Spleen (tissue), 13 donors: ENCODE measurements at places on chromosomes 3 and 15.

- peak; percentile 41 for DNase-seq
Measured at GRCh38 chr3:14539384-14539741, 779 bp downstream of the GRIP2 start.

DNA sequence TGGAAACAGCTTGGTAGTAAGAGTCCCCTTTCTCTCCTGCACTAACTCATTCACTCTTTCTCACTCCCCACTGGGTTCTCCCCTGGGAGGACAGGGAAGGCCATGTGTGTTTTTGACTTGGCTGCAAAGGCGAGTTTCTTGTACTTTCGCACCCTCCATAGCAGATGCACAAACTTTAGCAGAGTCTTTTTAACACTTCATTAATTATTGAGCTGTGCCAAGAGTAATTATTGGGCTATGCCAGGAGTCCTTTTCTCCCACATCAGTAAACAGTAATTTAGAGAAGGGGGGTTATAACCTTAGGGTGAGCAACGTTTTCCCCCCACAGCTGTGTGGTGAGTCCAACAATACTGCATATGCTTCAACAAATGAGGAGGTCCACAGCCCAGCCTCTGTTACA lies 224.4 kb upstream of the ATP11B start:
- no peak for DNase-seq

GRCh38 chr3:133412183-133413132 lies 12.6 kb downstream of the BFSP2 start:
- no peak for DNase-seq

GRCh38 chr15:54772663-54773062 lies 424.1 kb downstream of the RSL24D1 start:
- no peak for DNase-seq

DNA sequence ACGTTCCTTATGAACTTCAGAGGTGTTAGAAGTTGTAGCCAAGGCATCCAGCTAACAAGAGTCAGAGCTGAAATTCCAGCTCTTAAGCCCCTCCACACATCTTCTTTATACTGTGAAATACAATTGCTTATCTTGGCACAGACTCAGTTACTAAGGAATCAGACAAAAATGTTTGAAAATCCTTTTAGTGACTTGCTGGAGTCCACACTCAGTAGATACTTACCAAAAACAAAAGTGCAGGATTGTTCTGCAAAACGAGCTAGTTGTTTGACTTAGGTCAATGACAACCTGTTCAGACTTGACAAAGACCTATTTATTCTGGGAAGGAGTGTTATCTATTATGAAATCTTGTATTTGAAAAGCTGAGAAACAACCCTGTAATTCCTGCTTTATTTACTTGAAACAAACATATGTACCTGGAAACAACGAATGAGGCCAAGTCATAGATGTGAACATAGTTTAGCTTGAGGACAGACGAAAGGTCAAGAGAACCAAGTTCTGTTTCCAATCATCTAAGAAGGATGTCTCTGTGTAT lies 38.5 kb downstream of the B3GNT5 start:
- DNase-seq, result no peak

- DNase-seq, result no peak
Measured at GRCh38 chr3:22634433-22634832, 568.7 kb upstream of the UBE2E2 start.

DNA sequence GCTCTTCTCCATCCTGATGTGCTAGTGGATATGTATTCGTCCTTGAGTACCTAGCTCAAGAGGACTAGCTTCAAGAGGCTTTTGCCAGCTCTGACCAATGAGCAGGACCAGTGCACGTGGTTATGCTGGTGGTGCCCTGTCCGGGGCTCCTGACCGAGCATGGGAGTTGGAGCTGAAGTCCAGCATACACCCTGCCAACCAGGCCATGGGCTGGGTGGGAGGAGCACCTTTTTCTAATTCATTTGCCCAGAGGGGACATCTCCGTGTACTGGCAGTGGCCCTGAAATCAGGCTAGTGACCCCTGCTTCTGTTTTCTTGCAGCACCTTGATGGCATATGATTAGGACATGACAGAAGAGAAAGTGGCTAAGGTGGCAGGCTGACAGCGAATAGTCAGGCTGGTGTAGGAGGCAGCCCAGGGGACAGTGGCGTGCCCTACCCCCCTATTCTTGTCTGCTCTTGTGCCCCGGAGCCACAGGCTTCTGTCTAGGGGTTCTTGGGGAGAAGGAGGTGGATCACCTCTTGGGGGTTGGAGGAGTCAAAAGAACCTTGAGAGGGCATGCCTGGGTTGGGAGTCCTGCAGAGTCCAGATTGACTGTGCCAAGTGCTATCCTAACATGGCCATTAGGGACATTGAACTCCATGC lies 16.5 kb downstream of the PODXL2 start:
- no peak for DNase-seq

GRCh38 chr3:103218793-103219192 lies 784.0 kb downstream of the ZPLD1 start:
- DNase-seq, result no peak

DNA sequence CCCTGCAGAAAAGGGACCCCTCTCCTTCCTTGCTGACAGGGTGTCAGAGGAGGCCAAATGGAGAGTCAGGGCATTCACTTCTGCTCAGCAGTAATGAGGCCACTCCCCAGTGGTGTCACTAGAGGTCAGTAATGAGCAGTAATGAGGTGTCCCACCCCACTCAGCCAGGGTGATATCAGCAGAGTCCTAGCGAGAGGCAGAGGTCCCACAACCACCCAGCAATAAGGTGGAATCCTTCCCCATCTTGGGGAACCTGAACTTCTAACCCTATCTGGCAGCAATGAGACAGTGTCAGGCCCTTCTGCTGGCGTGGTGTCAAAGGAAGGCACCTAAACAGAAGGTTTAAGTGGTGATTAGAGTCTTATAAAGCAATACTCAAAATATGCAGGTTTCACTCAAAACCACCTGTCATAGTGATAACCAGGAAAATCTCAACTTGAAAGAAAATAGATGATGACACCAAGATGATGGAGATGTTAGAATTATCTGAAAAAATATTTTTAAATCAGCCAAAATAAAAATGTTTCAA lies 12.9 kb downstream of the OCA2 start:
- peak; percentile 72 for DNase-seq

DNA sequence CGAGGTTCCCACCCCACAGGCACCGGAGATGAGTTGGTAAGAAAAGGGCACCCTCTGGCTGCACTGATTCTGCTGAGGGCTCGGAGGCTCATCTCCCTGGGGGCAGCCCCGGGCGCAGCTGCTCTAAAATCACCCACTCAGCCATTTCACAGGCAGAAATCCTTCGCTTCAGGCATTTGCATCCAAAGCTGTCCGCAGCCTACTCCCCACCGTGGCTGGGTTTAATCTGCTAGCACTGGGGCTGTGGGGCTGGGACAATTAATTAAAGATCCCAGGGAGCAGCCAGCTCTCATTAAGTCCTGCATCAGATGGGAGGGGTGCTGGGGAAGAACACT lies 104.3 kb upstream of the PRR20G start:
- DNase-seq, result peak; percentile 41

- no peak for DNase-seq
Measured at GRCh38 chr15:48859426-48859825, 18.5 kb upstream of the EID1 start.

DNA sequence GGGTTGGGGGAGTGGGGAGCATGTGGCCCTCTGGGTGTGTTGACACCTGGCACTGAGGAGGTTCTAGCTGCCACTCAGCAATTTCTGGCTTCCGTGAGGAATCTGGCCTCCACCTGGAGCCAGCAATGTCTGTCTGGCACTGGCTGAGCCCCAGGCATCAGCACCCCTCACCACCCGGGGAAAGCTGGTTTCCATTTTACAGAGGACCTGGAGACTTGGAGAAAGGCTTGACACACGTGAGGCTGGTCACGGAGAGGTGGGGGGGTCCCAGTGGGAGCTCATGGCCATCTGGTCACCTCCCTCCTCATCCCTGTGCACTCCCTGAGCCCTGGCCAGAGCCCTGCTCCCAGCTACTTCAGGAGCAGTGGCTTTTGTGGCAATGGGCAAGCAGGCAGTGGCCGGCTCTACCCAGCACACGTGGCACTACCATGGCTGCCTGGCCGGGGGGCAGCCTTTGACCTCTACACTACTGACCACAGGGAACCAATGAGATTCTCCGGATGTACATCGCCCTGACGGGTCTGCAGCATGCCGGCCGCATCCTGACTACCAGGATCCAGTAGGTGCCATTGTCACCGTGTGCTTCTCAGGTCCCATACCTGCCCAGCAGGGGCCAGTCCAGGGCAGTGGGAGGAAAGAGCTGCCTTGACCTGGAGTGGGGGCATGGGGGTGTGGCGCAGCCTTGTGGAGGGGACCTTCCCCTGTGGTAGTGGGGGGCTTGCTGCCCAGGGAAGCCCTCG lies 28.5 kb downstream of the ACAD9 start:
- DNase-seq, result no peak

GRCh38 chr3:71262364-71263265 lies 320.9 kb downstream of the FOXP1 start:
- no peak for DNase-seq

DNA sequence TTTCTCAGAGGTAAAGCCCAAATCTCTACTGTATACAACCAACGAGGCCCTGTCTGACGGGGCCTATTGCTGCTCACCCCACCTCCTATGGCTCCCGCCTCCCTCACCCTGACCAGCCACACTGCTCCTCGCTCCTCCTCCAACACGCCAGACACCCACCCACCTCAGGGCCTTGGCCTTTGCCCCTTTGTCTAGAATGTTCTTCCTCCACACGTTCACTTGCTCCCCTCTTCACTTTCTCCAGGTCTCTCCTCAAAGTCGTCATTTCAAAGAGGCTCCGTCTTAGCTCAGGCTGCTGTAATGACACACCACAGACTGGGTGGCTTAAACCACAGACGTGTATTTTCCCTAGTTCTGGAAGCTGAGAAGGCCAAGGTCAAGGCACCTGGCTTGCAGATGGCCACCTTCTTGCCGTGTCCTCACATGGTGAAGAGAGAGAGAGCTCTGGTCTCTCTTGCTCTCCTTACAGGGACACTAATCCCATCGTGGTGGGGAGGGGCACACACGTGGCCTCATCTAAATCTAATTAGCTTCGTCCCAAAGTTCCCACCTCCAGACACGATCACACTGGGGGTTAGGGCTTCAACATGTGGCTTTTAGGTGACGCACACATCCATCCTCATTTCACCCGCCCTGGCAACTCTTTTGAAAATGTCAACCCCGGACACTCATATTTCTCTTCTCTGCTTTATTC lies 98.2 kb downstream of the TLE3 start:
- DNase-seq, result peak; percentile 57

GRCh38 chr3:134361162-134361835 lies 12.9 kb downstream of the AMOTL2 start:
- DNase-seq, result peak; percentile 59

DNA sequence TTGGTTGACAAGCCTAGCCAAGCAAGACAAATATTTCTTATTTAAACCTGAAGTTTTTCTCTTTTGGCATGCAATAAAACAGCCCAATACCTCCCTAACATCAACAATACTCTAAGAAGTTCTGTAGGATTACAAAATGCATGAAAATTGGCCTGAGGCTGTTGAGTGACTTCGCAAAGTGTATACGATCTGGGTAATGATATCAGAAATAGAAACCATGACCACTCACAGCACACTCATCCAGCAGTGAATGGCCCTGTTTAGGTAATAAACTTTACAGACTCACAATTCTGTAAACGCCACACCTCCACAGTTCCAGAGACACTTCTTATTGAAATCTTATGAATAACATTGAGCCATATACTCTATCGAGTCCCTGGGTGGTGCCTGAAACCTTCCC lies 83.0 kb upstream of the NAALADL2 start:
- no peak for DNase-seq

GRCh38 chr15:63331456-63331855 lies 50.2 kb downstream of the CA12 start:
- no peak for DNase-seq

DNA sequence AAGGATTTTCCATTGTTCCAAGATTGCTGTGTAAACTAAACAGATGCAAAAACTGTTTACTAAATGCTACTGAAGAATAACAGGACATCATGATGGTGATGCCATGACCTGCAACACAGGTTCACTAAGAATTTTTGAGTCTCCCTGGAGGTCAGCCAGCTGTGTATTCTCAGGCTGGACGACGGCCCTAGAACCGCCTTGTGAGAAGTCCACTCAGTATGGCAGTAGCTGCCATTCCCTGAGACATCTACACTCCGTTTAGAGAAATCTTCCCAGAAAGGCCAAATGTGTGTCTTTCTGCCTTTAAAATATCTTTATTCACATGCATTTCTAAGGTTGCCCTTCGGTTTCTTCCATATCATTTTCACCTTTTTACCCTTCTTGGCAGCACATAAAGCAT lies 63.3 kb downstream of the MYO1E start:
- DNase-seq, result no peak

DNA sequence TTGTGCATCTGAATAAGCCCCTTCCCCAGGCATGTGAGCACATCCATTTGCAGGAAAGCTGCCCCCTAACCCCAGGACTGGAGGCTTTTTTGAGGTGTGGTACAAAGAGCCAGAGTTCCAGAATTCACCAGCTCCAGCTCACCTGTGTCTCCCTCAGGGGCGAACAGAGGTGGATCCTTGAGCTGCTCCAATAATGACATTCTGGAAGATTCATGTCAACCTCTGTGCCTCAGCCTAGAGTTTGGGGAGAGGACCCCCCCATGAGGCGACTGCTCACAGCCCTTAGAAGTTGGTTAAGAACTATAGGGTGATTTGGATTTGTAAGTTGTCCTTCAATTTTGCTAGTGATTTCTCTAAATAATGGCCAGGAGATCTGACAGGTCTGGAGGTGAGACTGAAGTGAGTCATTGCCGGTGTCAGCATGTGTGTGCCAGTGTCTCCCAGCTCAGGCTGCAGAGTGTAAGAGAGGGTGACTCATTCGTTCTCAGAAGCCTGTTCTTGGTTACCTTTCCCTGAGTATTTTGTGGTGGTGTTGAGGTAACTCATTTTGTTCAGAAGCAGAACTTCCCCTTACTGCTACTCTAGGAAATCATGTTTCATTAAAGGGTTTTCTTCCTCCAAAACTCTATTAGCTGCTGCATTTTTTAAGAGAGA lies 136.9 kb upstream of the TOPAZ1 start:
- DNase-seq, result no peak

DNA sequence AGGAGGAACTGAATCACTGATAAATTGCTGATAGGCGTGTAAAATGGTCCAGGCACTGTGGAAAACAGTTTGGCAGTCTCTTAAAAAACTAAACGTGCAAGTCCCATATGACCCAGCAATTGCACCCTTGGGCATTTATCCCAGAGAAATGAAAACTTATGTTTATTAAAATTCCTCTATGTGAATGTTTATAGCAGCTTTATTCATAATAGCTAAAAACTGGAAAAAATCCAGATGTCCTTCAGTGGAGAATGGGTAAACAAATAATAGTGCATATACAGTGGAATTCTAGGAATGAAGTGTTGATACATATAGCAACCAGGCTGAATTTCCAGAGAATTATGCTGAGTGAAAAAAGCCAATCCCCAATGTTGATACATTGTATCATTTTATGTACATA lies 482.2 kb upstream of the PDZRN3 start:
- no peak for DNase-seq
